ENCODE measurements at places on chromosomes 12 and 14. TPM values are rescaled to one million over a fixed set of nuclear protein-coding genes. Genes with fewer than 3 reads are reported as not detected.

Gene FOXA1
- not detected for total RNA-seq

DNA sequence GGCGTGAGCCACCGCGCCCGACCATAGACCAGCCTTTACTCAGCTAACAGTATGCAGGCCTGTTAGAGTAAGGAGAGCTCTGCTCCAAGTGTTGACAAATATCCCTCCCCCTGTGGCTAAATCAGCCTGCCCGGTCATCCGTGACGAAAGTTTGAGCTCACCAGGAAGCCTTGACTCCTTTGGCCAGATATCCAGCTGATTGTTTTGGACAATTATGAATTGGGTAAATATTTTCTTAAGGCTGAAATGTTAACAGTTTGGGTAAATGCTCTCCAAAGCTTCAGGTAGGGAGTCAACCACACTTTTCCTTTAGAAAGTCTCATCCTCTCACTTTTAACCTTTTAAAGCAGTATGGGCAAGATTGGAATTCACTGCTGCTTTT is 157.9 kb downstream of the PAWR start:
- no peak for DNase-seq

Gene SIRT4
- 8.6 TPM for total RNA-seq

DNA sequence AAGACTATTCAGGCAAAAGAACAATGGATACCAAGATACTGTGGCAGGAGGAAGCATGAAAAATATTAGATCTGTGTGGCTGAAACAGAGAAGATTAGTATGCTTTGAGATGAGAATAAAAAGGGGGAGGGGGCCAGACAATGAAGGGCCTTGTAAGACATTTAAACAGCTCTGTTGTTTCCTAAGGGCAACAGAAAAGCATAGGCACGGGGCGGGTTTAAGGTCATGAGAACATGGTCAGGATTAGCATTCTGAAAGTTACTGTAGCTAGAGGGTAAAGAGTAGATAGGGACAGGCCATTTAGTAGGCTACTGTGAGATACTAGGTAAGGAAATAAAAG is 18.6 kb downstream of the INTS13 start:
- no peak for DNase-seq

Gene ESPL1
- total RNA-seq, result 0.81 TPM

Gene ALDH2
- 459 TPM for total RNA-seq

DNA sequence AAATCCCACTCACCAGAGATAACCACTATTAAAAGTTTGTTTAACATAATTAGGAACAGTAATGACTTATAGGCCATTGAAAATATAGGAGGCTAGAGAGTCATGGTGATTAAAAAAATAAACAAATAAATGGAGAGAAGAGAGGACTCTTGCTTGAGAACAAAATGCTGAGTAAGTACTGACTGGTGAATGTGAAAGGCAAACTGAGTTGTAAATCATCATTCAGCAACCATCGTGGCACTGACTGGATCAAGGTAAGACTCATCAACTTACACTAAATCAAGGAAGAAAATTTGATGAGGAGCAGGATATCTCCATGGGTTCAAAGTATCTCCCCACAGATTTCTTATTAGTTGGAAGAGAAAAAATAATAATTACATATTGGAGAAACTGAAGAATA is 14.1 kb upstream of the YBX3 start:
- DNase-seq, result no peak

DNA sequence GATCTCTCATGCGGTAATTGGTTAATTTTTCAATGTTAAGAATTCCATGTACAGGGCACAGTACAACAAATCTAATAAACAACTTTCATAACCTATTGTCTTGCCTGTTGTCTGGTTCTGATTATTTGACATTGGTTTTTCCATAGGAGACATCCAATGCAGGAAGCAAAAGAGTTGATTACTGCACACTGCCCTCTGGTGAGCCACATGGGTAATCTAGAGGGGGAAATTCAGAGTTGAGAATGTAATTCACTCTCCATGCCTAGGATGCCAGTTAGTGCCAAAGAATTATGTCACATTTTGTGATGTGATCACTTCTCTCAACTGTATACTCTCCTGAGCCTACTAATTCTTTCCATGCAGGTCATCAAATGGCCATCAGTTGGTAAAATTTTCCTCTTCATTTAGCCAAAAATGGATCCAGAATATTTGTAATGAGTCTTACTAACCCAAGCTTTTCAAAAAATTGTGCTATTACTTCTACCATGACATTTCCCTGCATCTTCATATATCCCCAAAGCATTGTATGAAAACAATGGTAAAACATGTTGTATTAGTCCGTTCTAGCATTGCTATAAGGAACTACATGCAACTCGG is 17.7 kb upstream of the CCDC91 start:
- DNase-seq, result no peak

DNA sequence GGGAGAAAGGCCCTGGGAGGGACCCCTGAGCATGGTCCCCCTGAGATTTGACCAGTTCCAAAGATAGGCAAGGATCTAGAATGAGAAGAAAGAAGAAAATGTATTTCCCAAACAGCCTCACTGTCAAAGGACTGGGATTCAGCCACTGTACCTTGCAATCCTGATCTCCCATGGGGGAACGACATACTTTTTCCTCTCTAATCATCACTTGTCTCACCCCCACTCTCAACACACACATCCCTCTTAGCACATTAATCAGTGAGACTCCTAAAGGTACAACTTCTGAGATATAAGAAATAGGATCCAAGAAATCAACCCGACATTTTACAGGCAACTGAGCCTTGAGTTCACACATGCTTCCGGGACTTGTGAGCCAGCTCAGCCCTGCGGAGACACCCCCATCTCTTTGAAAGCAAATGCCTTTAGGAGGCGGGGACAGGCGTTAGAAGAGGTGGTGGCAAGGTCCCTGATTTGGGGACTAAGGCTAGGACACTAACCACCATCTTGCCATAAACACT is 1.4 kb downstream of the MAP3K9 start:
- DNase-seq, result no peak

GRCh38 chr12:93541578-93542225 is 30.8 kb upstream of the SOCS2 start:
- no peak for DNase-seq

DNA sequence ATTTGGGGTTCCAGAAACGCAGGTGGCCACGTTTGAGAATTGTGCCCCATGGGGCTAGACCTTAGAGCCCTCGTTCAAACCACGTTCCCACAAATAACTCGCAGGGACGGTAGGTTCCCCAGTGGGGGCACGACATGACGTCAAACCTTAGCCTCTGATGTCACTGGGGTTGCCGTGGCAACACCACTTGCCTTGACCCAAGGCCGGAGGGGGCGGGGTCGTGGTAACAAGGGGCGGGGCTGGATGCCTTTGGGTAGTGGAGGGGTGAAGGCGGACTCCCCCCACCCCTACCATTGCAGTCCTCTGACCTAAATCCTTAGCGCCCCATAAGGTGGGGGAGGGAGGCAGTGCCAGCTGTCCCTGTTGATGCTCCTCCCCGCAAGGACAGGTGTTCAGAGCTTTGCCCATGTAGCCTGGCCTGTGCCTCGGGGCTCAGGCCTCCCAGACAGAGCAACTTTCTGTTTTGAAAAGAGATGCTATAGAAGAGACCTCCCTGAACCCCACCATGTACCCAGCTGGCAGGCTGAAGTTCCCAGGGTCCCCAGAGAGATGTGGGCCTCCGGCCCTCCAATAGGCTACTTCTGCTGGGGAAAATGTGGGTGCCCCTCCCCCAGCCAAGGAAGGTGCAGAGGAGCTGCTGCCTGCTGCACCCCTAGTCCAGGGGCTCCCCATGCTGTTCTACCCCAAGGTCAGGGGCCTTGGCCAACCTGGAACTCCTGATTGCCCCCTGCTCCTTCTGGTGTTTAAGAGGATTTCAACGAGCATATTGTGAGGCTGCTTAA is 1.9 kb downstream of the FAM222A start:
- peak; percentile 60 for DNase-seq

DNA sequence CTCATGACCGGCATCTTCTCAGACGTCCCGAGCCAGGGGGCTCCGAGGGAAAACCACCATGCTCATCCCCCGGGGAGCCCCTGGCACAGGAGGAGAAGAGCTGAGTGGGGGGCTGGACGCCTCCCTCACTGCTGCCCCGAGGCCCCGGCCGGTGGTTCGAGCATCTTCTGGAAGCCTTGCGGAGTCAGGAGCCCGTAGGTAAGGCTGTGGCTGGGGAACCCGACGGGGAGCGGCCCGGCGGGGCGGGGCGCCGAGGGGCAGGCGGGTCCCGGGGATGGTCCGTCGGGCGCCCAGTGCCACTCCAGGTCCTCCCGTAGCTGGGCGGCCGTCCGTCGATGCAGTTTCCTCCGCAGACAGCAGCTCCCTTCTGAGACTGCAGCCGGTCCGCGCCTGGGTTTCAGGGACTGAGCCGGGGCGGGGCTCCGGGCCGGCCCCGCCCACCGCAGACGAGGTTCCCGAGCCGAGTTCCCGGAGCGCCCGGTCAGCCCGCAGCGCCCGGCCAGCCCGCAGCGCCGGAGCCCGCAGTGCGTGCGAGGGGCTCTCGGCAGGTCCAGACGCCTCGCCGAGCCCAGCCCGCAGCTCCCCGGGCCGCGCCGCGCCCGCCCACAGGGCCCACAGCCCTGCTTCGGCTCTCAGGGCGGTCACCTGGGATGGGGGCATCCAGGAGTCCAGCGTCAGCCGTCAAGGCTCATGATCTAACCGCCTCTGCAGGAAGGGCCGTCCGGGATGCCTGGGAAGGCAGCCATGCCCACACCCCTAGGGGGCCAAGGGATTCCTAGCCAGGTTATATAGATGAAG is at the start of gene PGF:
Gene PGF, minus strand, starts transcription at position 369 of the 798 bp plus-strand sequence. Its CDS starts 355 bp downstream, at position 14.
- DNase-seq, result peak; percentile 84

GRCh38 chr12:101795786-101796185 is 35.0 kb downstream of the GNPTAB start:
- no peak for DNase-seq

Gene HOTAIR
- total RNA-seq, result not detected

DNA sequence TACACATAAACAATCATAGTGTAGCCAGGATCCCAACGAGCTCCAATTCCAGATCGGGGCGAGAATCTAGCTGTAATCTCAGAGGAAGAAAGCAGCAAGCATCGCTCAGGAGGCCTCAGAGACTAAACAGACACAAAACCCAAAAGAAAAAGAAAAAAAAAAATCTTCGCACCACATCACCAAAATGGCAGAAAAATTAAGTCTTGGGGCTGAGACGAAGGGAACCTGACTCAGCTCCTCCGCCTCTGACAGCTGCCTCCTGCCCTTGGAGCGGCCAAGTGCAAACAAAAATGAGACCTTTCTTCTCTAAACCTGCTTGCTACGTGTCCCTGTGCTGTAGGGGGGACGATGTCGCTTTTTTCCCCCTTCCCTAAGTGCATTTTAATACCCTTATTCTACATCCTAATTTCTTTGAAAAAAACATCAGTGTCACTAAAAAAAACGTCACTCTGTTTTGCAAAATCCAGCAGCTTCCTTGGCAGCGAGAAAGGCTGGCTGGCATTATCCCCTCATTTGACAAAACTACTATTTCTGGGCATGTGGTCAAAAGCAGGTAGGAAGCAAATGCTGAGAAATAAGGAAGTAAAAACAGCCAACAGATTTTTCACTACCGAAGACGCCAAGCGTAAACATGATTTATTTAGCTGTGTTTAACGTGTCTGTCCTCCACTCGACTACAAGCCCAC is 30.5 kb downstream of the BCL11B start:
- DNase-seq, result no peak

DNA sequence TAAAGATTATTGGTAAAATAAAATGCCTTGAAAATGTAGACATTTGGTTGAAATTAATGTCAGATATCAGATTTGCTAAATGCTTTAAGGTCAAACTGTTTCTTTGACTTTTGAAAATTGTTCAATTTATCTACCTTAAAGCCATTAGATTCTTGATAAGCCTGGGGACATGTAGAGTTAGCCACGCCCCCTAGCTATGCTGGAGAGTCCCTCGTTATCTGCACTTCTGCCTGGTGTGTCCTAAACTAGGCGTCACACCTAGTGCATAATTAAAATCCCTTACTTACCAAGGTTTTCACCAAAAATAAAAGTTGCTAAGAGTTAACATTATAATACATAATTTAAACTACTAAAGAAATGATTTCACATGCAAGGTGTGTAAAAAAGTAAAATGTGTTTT is 79.5 kb downstream of the EGLN3 start:
- no peak for DNase-seq

GRCh38 chr12:80811957-80812708 is 95.4 kb downstream of the MYF5 start:
- no peak for DNase-seq

- no peak for DNase-seq
Measured at GRCh38 chr12:31710021-31710818, 18.6 kb downstream of the AMN1 start.

- no peak for DNase-seq
Measured at GRCh38 chr14:104813286-104813685, 12.4 kb downstream of the ZBTB42 start.

GRCh38 chr14:100484531-100485267 is 102.5 kb downstream of the BEGAIN start:
- no peak for DNase-seq

DNA sequence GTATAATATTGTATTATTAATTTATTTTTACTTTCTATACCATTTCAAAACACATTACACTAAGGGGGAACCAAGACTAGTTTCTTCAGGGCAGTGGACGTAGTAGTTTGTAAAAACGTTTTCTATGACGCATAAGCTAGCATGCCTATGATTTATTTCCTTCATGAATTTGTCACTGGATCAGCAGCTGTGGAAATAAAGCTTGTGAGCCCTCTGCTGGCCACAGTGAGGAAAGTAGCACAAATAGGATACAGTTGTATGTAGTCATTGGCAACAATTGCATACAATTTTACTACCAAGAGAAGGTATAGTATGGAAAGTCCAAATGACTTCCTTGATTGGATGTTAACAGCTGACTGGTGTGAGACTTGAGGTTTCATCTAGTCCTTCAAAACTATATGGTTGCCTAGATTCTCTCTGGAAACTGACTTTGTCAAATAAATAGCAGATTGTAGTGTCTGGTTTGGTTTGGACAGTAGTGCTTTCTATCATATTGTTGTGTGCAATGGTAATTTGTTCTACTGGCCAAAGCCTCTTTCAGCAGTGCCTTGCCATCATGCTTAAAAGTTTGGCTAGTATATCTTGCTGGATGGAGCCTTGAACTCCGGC is 24.3 kb upstream of the PLEKHD1 start:
- DNase-seq, result no peak

Gene ZNF10
- total RNA-seq, result 5.2 TPM

DNA sequence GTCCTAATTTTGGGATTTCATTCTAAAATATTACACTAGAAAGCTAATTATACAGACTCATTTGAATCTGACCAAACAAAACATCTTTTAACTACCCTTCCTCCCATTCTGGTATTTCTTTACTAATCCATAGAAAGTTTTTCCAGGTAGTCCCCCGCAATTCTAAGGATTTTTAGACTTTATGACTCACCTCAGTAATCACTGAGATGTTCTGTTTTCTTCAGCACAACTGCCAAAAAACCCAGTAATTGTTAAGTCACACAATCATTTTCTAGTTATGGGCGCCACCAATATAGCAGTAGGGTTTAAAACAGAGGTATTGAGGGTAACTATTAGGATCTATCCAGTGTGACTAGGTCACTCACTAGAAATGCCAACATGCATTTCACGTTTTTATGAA is 1.6 kb upstream of the ARID4A start:
- DNase-seq, result no peak

DNA sequence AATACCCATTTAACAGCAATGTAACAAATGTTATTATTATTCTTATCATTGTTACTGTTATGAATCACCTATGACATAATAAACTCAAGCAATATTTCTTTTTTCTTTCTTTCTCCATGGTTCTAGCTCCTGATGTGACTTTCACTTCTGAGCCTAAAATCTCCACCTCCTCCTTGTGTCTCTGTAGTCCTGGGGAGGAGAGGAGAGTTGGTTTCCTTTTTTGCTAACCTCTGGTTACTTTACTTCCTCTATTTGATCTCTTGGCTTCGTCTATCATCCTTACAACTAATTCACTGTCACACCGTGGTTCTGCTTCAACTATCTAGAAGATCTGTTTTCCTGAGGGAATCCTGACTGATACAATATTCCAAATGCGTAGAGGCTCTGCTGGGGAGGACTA is 456.6 kb downstream of the VRK1 start:
- DNase-seq, result no peak

Gene PLCZ1
- not detected for total RNA-seq

Gene KLRC4
- not detected for total RNA-seq
